ENCODE measurements at places on chromosomes 6 and 20.

- DNase-seq = no peak
Observed at GRCh38 chr6:106488494-106489370, 128.2 kb downstream of the CRYBG1 start.

DNA sequence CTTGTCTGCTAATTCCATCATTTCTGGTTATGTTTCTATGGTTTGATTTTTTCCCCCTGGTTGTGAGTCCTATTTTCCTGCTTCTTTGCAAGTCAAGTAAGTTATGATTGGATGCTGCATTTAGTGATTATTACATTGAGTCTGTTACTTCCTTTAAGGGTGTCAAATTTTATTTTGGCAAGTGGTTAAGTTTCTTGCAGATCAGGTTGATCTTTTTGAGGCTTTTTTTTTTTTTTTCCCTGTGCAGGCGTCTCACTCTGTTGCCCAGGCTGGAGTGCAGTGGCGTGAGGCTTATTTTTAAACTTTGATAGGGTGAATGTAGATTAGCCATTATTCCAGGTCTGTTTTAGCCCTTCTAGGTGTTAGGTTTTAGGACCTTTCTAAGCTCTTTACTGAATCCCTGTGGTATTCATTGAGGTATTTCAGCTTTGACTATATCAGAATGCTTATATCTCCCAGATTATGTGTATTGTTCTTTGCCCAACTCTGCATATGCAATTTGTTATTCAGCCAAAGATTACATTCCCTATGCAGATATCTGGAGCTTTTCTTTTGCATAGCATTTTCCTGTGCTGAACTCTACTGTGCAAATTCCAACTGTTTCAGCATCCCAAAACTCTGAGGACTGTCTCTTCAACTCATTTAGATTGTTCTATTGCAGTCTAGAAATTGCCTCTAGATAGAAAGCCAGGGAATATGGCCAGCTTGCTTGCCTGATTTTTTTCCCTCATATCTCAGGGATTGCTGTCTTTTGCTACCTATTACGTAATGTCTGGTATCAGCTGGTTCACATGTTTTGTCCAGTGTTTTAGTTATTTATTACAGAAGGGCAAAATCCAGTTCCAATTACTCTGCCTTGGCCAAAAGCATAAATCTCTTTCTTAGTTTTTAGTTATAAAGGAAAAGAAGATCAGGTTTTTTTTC, 113.3 kb downstream of the AFG1L start:
- no peak for DNase-seq

- no peak for DNase-seq
Observed at GRCh38 chr6:138456401-138456790, 42.9 kb downstream of the NHSL1 start.

GRCh38 chr6:7433121-7433617, 43.6 kb downstream of the RIOK1 start:
- no peak for DNase-seq

GRCh38 chr6:124982669-124983068, 20.4 kb downstream of the RNF217 start:
- DNase-seq = no peak

- DNase-seq = no peak
Observed at GRCh38 chr6:81786150-81786549, 33.7 kb upstream of the TENT5A start.

DNA sequence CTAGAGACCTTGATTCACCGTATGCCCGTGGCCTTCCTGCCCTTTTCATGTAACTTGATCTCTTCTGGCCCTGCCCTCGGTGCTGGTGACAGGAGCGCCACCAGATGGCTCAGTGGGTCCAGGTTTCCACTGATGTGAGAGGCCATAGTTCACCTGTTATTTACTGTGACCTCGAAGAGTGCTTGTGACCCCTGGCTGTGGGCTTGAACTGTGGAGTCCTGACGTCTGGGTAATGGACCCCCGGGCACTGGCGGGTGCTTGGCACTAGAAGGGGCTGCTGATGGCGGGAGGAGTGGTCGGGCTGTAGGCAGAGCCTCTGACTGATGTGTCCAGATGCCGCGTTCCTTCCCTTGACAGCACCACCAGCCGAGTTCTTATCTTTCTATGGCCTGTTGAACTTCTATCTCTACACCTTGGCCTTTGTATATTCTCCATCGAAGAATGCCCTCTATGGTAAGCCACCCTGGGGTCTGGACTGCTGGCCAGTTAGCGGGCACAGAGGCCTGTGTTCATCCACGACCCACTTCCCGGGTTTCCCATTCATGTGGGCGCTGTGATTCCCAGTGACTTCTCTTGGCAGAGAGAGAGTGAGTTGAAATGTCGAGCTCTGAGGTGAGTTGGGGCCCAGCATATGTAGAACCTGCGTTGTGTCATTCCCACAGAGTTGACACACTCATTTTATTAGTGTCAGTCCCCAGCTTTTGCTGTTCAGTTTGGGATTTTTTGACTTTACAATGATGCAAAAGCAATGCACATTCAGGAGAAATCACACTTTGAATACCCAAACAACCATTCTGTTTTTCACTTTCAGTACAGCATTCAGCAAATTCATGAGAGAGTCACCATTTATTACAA, 14.9 kb downstream of the DYNLT1 start:
- DNase-seq = no peak

DNA sequence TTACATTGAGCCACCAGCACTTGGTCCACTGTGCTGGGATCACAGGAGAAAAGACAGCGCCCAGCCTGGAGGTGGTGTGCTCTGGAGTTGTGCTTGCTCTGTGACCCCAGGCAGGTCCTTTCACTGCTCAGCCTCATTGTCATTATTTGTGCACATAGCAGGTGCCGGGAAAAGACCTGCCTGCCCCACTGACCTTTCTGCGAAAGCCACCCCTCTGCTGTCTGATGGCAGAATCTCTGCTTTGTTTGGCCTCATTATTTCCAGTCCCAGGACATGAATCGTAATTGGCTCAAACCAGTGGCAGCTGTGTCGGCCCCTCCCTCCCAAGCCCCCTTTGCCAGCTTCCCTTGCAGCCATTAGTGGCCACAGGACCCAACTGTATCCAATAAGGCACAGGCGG, 185.2 kb upstream of the UST start:
- DNase-seq = no peak

- no peak for DNase-seq
Observed at GRCh38 chr6:25085756-25086155, 150.0 kb upstream of the RIPOR2 start.

DNA sequence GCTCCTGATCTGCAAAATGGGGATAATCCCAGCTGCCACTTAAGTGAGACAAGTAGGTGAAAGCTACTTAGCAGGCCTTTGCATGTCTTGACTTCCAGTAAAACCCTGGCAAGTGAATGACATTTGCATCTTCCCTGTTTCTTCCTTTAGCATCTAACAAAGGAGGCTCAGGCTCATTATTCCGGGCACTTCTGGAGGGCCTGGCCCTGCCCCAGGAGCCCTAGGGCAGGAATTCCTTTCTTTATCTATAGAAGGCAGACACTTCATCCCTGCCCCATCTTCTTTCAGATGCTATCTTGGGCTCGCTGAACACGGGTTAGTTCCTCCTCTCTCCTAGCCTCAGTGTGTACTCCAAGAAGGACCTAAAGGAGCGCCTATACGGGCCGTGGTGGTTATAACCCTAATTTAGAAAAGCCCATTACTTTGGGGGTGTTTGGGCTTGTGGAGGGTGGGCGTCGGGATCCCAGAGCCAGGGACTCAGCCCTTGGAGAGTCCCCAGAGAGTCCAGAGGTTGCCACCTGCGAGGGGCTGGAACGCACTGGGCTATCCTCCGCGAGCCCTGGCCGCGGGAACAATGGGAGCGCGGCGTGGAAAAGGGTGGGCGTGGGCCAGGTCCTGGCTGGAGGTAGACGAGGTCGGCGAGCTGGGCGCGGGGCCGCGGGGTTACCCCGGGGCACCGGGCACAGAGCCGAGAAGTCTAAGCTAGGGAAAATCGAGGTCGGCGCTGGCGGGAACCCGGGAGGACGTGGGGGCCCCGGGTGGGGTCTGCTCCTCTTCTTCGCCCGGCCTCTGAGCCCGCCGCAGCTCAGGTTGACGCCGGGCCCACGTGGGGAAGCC, 62.8 kb upstream of the EPB41L1 start:
- DNase-seq = no peak

DNA sequence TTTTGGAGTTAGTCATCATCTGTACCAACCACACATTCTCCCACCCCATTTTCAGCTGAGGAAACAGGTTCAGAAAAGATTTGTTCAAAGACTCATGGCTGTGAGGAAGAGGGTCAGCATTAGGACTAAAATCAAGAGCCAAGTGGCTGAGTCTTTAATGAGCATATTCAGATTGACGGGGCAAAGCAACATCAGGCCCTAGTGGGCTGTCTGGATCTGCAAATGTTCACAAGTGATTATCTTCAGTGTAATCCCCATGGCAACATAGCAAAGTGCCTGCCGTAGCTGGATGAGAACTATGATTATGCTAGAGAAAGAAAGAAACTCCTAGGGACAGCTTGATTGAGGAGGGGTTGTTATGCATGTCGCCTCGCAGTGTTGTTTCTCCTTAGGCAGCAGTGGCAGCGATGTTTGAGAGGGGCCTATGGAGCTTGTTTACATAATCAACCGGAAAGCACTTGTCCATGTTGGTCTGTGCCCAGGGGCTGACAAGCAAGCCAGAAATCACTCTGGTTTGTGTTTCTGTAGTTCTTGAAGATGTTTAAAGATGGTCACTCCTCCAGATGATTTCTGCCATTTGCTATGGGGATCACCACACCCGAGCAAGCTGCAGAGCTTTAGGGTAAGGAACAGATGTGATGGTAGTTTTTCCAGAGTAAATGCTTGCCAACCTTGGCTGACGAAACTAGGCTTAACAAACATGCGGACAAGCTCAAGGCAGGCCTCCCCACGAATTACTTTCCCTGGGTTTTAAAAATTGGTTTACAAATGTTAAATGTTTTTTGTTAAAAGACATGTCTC, 124.3 kb upstream of the MLIP start:
- DNase-seq = no peak

DNA sequence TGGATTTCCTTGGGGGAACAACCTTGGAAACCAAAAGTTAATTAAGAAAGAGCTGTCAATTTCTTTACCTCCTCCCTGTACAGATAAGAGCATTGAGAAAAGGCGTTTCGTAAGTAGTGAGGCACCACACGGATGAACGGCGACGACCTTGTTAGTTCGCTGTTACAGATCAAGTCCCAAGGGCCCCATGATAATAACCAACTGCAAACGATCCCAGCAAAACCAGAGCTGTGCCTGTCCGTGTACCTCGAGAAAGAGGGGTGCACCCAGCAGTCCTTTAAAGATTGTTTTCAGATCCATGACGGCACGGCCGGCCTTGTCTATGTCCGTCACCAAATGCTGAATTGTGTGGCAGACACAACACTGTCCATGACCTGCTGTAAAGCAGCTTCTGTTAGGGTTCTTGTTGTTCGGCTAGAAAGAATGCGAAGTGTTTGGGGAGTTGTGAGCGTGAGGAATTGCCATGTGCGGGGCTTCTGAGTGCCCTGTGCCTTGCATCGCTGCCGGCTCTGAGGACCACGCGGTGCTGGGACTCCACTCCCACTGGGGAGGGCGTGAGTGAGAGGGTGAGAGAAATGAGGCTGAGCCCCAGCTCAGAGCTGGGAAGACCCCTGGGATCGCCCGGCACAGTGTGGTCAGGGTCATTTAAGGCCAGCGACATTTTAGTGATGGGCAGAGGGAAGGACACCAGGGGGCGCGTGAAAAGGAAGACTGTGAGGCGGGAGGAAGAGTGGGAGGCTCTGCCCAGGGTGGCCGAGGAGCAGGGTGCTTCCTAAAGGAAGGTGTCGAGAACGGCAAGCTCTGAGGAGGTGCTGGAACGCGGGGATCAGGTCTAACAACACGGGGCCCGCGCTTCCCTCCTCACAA, 136.8 kb upstream of the RPS6KA2 start:
- no peak for DNase-seq

DNA sequence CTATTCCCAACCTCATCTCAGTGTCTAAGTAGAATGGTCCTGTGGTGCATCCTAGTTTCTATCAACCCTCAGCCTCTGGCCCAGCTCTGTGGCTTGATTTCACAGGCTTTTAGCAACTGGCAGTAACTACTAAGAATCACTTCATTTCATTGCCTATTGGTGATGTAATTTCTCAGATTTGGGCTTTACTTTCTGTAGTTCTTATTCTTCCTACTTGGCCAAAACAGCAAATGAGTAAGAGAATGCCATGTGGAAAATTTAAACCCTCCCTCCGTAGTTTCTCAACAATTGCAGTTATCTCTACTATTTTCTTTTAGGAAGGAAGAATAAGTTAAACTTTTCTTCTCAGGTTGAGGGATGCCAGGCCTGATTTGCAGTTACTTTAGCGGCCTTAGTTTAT, 387.3 kb downstream of the CDKAL1 start:
- no peak for DNase-seq

DNA sequence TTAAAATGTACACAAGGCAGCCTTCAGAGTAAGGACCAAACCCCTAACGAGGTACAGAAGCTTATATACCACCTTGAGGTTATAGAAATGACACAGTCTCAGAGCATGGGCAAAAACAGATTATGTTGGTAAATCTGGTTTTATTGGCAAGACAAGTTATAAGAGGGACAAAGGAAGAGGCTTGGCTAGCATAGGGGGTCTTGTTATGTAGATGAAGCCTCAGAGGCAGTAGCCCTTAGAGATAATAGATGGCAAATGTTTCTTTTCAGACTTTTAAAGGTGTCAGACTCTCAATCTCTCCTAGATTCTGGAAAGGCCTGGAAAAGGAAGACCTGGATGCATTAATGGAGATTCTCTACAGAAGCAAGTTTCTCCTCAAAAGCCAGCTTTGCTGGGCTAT, 123.3 kb upstream of the ATXN1 start:
- no peak for DNase-seq

GRCh38 chr20:41951615-41952014, 333.4 kb upstream of the CHD6 start:
- DNase-seq = no peak

DNA sequence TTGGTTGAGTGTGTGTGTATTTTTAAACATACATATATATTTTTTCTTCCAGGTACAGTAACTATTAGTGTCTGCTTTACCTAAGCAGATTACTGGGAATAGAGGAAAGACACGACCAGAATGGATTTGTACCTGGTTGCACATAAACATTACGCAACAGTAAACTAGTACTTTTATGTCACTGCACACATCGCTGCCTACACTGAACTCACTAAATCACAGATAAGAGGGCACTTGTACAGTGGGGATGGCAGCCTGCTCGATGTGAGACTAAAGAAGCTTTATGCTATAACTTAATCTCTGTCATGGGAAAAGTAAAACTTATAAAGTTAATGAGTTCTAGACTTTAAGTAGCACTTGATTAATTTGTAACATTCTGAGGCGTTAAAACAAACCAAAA, 89.5 kb upstream of the SIM1 start:
- no peak for DNase-seq

- no peak for DNase-seq
Observed at GRCh38 chr6:44831002-44831610, 443.6 kb downstream of the CDC5L start.

- no peak for DNase-seq
Observed at GRCh38 chr6:104409913-104410312, 449.8 kb downstream of the HACE1 start.

DNA sequence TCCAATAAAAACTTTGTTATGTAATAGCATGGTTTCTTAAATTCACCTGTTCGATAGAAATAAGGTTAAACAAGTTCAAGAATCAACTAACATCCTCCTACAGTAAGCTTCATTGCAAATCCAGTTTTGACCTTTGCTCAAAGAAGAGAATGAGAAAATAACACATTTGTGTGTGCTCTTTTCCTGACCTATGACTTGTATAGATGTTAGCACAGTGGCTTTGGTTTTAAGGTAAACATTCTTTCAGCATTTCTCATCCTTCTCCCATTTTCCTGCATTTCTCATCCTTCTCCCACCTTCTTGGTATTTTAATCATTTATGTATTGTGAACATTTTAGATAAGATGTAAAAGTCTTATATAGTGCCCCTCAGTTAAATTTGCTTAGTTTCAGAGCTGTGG, 73.9 kb downstream of the PLCB1 start:
- DNase-seq = no peak

GRCh38 chr6:33323623-33323948, 6.0 kb upstream of the ZBTB22 start:
- no peak for DNase-seq

All from stimulated activated CD4-positive, alpha-beta T cell treated with anti-CD3 and anti-CD28 coated beads, Interleukin-12 subunit alpha, Interleukin-12 subunit beta, amount 100 ng/mL, for 24 hours (primary cell).